ENCODE measurements at places on chromosomes 12 and 14. TPM values are rescaled to one million over a fixed set of nuclear protein-coding genes. Genes with fewer than 3 reads are reported as not detected.

TMEM120B gene
- 12.5 TPM for total RNA-seq

KRT77 gene
- not detected for total RNA-seq

FAR2 gene
- total RNA-seq, result 7.0 TPM

FOXM1 gene
- 67.5 TPM for total RNA-seq

TAS2R13 gene
- 0.26 TPM for total RNA-seq

DLGAP5 gene
- total RNA-seq, result 38.8 TPM

MNAT1 gene
- 37.1 TPM for total RNA-seq

OLR1 gene
- total RNA-seq, result 0.11 TPM

SLCO1B1 gene
- not detected for total RNA-seq

COX8C gene
- not detected for total RNA-seq

CELA1 gene
- total RNA-seq, result not detected

CCDC184 gene
- total RNA-seq, result 0.97 TPM

KRT72 gene
- not detected for total RNA-seq

Measured in CD8-positive, alpha-beta memory T cell (primary cell).